ENCODE measurements at places on chromosomes 7 and 10. TPM values are rescaled to one million over a fixed set of nuclear protein-coding genes. Genes with fewer than 3 reads are reported as not detected.

- DNase-seq: no peak
Observed at GRCh38 chr7:136956671-136957070, 88.2 kb downstream of the CHRM2 start.

- DNase-seq: no peak
Observed at GRCh38 chr10:128326251-128326650, 200.0 kb upstream of the MKI67 start.

- no peak for DNase-seq
Observed at GRCh38 chr7:142523821-142524460, 225.3 kb upstream of the PRSS1 start.

GRCh38 chr7:110861163-110861562 lies 229.8 kb upstream of the LRRN3 start:
- DNase-seq: no peak

DNA sequence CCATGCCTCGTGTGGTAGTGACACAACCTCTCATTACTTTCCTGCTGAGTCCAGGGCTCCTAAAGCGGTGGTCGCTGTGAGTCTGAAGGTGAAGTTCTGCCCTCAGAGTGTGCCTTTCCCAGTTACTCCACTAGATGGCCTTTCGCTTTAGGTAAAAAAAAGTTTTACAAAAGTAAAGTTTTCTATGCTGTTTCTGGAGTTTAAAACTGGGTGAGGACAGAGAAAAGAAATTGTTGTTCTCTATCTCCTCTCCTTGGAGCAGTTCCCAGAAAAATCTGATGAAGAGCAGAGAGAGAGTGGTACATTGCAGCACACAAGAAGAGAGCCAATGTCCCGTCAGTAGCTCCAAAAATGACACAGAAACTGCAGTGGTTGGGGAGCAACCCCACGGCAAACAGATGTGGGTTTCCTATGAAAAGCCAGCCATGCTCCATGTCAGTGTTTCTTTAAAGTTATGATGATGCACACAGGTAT lies 257.1 kb downstream of the GLI3 start:
- peak; percentile 9 for DNase-seq

DNA sequence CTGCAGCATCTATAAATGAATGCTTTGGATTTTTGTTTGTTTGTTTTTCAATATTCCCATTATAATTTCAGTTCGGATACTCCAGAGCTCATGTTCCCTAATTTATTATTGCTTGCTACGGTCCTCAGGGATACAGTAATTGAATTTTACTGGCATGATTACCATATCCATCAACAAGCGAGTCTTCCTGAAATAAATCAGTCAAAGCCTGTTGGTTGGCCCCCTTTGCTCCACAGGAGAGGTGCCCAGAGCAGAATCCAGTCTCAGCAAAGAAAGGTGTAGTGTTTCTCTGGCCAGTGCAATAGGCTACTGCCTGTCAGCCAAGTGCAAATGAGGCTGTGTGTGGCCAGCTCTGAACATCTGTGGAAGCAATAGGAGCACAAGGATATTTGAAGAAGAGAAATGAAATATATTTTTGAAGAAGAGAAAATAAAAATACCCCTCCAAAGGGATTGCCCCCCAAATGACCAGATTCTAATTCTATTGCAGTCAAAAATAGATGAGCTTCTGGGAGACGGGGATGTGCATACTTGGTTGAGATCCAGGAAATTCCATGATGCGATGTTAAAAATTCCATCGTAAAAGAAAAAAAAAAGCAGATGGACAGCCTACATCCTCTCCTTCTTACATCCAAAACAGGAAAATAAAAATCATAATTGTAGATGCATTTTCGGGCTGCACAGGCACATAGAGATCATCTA lies 18.1 kb downstream of the TRIL start:
- no peak for DNase-seq

FGFR2 gene
- not detected for polyA plus RNA-seq

ADARB2 gene
- 0.12 TPM for polyA plus RNA-seq

CACNB2 gene
- polyA plus RNA-seq: not detected

All from immature natural killer cell (primary cell).